ENCODE measurements at places on chromosomes 13 and 19. TPM values are rescaled to one million over a fixed set of nuclear protein-coding genes. Genes with fewer than 3 reads are reported as not detected.

- DNase-seq, result no peak
These were observed 76.6 kb upstream of the PCDH9 start for GRCh38 chr13:67306742-67307141.

- DNase-seq, result no peak
These were observed 19.2 kb downstream of the PARP4 start for GRCh38 chr13:24493356-24493755.

- DNase-seq, result no peak
These were observed 75.6 kb downstream of the C13orf42 start for GRCh38 chr13:51035469-51035868.

DNA sequence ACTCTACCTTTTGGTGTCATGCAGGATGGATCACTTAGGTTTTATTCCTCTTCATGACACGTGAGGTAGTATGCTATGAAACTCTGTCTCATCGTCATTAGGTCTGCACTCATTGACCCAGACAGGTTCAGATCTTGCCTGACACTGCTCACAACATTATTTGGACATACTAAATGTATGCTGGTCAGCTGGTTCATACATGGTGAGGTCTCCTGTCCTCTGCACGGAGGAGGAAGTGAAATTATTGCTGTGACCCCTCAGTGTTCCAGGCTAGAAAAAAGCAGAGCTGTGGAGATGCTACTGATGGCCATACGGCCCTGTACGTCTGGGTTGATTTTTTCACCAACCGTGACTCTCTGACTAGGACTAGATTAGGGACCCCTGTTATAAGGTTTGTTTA lies 35.8 kb downstream of the LATS2 start:
- no peak for DNase-seq

DNA sequence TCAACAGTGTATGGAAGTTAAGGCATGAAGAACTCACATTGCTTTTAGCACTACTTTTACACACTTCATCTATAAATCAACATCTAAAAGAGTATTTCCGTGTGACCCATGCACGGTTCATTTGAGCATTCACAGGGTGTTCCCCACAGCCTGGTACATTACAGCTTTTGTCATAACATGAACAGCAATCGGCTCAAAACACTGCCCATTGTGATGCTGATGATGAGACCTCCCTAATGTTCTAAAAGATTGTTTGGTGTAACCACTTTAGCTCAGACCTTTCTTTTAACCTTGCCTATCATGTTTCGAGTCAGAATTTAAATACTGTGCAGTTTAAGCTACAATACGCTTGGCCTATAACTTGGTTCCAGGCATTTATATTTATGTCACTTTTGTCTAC lies 4.1 kb upstream of the KLF5 start:
- DNase-seq, result no peak

COL4A2 gene
- total RNA-seq, result 159 TPM

GRCh38 chr13:92768602-92769001 lies 458.0 kb upstream of the GPC6 start:
- no peak for DNase-seq

GRCh38 chr13:42574435-42575311 lies 721 bp downstream of the TNFSF11 start:
- no peak for DNase-seq

CNFN gene
- 2.2 TPM for total RNA-seq

CYSLTR2 gene
- not detected for total RNA-seq

DNA sequence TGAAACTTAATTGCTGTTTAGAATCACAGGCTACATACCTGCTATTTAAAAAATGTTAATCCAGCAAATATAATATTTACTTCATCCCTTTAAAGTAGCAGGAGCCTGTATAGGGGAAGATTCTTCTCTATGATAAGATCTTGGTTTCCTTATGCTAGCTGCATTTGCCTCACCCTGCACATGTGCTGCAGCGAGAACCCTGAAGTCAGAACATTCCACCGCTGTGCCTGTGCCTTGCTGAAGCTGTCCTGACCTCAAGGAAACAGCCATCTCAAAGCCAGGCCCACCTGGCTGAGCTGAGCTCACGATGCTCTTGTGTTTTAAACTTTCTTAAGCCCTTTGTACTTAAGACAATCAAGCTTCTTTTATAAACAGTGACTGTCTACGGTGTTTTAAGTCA lies 355.0 kb upstream of the PCDH20 start:
- DNase-seq, result no peak

- no peak for DNase-seq
These were observed 35.6 kb downstream of the C13orf46 start for GRCh38 chr13:113938246-113938645.

DNA sequence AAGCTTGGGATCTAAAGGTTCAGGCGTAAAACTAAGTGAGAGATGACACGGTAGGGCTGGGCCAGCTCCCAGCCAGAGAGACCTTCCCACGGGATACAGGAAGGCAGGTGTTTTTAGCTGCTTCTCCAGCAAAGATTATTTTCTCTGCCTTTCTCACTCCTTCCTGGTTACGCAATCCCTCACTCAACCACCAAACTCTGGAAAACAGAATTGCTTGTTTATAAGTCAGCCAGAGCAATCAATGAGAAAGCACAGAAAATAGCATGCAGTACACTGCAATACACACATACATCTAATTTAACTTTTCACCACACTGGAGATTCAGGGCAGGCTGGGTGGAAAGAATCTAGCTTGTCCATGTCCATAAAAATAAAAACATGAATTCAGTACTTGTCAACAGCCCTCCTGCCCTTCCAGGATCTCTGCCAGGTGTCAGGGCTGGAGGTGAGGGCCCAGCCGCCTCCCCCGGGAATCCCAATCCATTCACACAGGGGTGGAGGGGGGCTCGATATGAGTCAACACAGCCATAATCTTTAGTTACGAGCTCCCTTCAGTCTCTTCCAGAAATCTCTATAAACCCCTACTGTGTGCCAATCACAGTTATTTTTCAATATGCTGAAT lies 12.2 kb downstream of the RHPN2 start:
- DNase-seq, result no peak

- DNase-seq, result no peak
These were observed 12.5 kb downstream of the PROSER1 start for GRCh38 chr13:39025433-39025839.

- DNase-seq, result no peak
These were observed 63.4 kb downstream of the MLLT1 start for GRCh38 chr19:6216236-6216995.

GRCh38 chr19:47283405-47284059 lies 8.8 kb downstream of the INAFM1 start:
- DNase-seq, result no peak
